ENCODE measurements at places on chromosomes 12 and 14. TPM values are rescaled to one million over a fixed set of nuclear protein-coding genes. Genes with fewer than 3 reads are reported as not detected.

The FBLN5 gene
- total RNA-seq, result 124 TPM

The ERP27 gene
- total RNA-seq, result 0.37 TPM

The GPRC5D gene
- not detected for total RNA-seq

The NDRG2 gene
- 54.0 TPM for total RNA-seq

The HPD gene
- total RNA-seq, result 20.1 TPM

The RNASE2 gene
- not detected for total RNA-seq

The TMEM119 gene
- total RNA-seq, result 21.3 TPM

The RPGRIP1 gene
- total RNA-seq, result not detected

The ISCU gene
- 146 TPM for total RNA-seq

The SIX6 gene
- not detected for total RNA-seq

The TSPAN9 gene
- total RNA-seq, result 22.4 TPM

The MYO1H gene
- not detected for total RNA-seq

The RNASE1 gene
- total RNA-seq, result 1.7 TPM

The ARHGEF25 gene
- total RNA-seq, result 9.6 TPM

The NPAS3 gene
- total RNA-seq, result 0.10 TPM

The LRP1-AS gene
- not detected for total RNA-seq

The C3AR1 gene
- 0.25 TPM for total RNA-seq

The SINHCAF gene
- 8.9 TPM for total RNA-seq

The CD27 gene
- total RNA-seq, result not detected

The LRP10 gene
- 128 TPM for total RNA-seq

The KRT80 gene
- total RNA-seq, result 0.12 TPM

The SIX1 gene
- 0.20 TPM for total RNA-seq

The STXBP6 gene
- total RNA-seq, result 5.4 TPM

The ANO2 gene
- 0.05 TPM for total RNA-seq

The PSMB11 gene
- not detected for total RNA-seq

The ACTN1 gene
- total RNA-seq, result 205 TPM

The KRT71 gene
- not detected for total RNA-seq

The CELA1 gene
- total RNA-seq, result not detected

The SPX gene
- 1.9 TPM for total RNA-seq

The HELB gene
- 2.2 TPM for total RNA-seq

The ANO4 gene
- 0.56 TPM for total RNA-seq

The DCAF5 gene
- 21.3 TPM for total RNA-seq

The SYCP3 gene
- not detected for total RNA-seq

The TUNAR gene
- not detected for total RNA-seq

The TEX52 gene
- not detected for total RNA-seq

Measured in cardiac ventricle fibroblast (primary cell).